Activated CD4-positive, CD25-positive, alpha-beta regulatory T cell (primary cell): ENCODE measurements at places on chromosomes 12 and 14.

DNA sequence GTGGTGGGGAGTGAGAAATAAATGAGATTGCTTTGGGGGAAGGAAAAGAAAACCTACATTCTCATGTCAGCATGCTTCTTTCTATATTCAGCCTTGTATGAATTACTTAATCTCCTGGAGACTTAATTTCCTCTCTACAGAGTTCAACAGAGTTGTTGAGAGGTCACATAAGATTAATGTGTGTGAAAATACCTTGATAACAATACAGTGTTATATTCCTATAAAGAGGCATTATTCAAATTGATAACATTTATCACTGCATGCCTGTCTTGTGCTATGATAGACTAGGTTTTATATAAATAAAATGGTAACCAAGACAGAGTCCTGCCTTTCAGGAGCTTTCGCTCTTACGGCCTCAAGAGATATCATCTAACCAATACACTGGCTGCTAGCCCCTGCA, 9.6 kb downstream of the FLRT2 start:
- DNase-seq, result no peak

DNA sequence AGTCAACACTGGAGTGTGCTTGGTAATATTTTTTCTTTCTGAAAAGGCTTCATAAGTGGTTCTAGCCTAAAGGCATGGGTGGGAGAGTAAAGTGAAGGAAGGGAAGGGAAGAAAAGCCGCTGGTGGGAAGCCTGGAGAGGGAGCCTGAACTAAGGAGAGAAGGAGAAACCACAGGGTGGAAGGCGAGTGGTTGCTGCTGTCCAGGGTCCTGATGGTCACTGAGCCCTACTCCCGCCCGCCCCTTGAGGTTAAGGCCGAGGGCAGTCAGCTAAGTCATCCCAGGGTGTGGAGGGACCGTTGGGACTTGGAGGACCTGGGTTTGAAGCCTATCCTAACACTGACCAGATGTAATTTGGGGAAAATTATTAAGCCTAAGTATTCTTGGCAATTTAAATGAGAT, 189.1 kb downstream of the PIWIL1 start:
- DNase-seq, result no peak

DNA sequence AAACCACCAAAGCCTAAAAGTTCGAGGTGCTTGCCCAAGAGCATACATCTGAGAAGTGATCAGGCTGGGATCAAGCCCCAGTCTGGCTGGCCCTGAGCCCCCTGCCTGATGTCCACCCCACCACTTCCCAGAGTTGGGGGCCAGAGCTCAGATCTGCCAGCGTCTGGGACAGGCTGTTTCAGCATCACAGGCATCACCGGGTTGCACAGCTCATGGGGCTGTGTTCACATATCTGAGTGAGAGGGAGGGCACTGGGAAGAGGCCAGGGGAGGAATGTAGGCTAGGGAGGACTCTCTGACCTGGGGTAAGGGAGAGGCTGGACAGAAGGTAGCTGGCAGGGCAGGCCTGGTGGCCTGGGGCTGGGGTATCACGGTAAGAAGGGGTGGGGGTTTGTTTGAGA, 6.0 kb downstream of the TGM1 start:
- no peak for DNase-seq

GRCh38 chr12:109863847-109864712, 16.3 kb downstream of the GLTP start:
- no peak for DNase-seq

GRCh38 chr14:104202259-104203070, 64.1 kb downstream of the KIF26A start:
- no peak for DNase-seq

GRCh38 chr14:73861073-73861472, 9.4 kb downstream of the PTGR2 start:
- DNase-seq, result no peak
